Thoracic aorta (tissue), 2 donors: ENCODE measurements at places on chromosomes 3 and 15.

GRCh38 chr15:65055201-65055870 lies 10.1 kb downstream of the SLC51B start:
- DNase-seq, result no peak

- no peak for DNase-seq
Observed at GRCh38 chr3:79161941-79162340, 605.9 kb downstream of the ROBO1 start.

- no peak for DNase-seq
Observed at GRCh38 chr15:99058421-99058870, 46.4 kb upstream of the SYNM start.

DNA sequence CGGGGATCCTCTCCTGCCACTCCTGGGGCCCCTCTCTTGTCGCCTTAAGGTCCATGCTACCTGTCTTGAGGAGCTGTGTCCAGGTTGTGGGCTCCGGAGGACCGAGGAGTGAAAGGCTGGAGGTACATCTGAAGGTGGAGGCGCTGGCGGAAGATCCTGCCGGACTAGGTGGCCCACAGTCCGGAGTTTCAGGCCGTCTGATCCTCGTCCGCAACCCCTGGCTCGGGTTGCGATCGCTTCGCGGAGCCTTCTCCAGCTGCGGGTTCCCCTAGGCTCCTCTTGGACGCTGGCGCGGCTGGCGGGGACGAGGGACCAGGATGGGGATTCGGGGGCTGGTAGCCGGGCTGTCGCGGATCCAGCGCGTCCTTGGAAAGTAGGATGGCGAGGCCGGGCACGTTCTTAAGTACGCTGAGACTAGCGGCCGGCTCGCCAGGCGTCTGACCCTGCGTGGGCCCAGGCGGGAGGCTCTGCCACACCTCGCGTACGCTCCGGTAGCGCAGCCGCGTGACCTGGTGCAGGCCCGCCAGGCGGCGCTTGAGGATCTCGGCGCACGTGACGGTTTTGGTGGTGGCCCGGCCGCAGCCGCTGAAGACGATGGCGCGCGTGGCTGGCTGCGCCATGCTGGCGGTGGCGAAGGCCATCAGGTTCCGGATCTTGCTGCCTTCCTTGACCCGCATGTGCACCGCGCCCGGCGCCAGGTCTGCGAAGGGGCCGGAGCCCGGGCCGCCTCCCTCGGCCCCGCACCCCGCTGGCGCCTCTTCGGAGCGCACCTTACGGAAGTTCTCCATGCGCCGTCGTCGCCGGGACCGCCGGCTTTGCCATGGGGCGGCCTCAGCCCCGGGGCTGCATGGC lies 550 bp downstream of the RPP25 start:
- DNase-seq, result peak; percentile 19

GRCh38 chr3:102215166-102215565 lies 219.6 kb upstream of the ZPLD1 start:
- no peak for DNase-seq

- DNase-seq, result no peak
Observed at GRCh38 chr3:141657516-141657915, 80.6 kb upstream of the RNF7 start.

GRCh38 chr3:33773637-33774036 lies 24.8 kb upstream of the PDCD6IP start:
- no peak for DNase-seq

DNA sequence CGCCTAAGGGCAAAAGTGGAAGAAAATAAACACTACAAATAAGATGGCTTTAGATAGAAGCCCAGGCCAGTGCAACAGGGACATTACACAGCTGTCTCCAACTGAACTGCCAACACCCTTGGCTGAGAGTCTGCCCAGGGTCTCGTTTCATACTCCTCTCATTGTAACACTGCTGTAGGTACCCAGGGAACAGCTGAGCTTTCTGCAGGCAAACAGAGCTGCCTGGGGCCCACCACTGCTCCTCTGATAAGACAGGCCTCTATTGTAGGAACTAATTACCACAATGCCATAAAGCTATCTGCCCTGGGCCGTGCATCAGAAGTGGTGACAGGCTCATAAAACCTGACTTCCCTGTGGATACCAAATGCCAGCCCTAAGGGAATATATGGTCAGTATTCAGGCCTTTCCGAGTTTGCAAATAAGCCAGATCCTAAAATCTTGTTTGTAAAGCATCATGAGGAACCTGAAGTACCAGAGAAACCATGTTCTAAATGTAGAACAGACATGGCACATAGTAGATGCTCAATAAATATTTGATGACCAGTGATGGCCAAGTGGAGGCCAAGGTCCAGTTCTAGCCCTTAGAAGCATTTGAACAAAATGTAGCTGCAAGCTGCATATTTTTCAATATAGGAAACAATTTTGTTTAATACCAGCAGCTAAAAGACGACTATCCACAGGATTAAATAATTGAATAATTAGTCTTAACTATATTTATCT lies 84.3 kb upstream of the NEO1 start:
- DNase-seq, result no peak

GRCh38 chr3:195247086-195247862 lies 23.7 kb downstream of the XXYLT1 start:
- no peak for DNase-seq

DNA sequence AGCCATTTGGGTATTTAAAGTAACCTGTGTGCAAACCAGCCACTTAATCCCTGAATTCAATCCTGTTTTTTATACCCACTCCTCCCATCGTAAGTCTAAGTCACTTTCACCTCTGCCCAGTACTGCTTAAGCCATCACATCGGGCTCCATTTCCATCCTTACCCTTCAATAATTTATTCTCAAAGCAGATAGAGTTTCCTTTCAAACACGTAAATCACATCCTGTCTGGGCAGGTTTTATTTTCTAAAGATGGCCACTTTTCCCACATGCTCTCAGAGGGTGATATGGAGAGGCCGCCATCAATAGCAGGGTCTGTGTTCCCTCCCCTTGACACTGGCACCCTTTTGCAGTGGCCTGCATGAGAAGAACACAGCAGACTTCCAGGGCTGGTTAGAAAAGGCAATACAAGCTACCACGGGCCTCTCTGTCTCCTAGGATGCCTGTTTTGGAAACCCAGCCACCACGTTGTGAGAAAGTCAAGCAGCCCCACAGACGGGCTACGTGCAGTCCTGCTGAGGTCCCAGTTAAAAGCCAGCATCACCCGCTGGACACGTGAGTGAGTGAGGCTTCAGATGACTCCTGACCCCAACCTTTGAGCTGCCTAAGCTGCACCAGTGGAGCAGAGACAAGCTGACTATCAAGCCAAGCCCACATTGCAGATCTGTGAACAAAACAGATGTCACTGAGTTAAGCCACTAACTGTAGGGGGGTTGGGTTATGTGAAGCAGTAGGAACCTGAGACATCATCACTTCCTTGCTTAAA lies 241.8 kb upstream of the SLCO3A1 start:
- DNase-seq, result no peak

- DNase-seq, result no peak
Observed at GRCh38 chr3:169596126-169596525, 67.4 kb downstream of the MECOM start.

DNA sequence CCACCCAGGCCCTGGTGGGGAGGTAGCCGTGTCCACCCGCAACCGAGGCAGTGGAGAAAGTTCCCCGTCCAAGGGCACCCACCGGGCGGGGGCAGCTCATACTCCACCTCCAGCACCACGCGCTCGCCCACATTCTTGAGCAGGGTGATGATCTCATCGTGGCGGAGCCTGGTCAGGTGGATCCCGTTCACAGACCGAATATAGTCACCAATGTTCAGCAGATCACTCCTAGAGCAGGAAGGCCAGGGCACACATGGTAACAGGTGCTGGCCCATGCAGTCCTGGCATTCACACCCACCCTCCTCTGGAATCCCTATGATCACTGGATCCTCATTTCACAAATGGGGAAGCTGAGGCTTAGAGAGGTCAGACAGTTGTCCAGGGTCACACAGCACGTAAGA lies 15.8 kb downstream of the GRIP2 start:
- DNase-seq, result no peak

- no peak for DNase-seq
Observed at GRCh38 chr3:130509008-130509407, 8.0 kb upstream of the COL6A6 start.

DNA sequence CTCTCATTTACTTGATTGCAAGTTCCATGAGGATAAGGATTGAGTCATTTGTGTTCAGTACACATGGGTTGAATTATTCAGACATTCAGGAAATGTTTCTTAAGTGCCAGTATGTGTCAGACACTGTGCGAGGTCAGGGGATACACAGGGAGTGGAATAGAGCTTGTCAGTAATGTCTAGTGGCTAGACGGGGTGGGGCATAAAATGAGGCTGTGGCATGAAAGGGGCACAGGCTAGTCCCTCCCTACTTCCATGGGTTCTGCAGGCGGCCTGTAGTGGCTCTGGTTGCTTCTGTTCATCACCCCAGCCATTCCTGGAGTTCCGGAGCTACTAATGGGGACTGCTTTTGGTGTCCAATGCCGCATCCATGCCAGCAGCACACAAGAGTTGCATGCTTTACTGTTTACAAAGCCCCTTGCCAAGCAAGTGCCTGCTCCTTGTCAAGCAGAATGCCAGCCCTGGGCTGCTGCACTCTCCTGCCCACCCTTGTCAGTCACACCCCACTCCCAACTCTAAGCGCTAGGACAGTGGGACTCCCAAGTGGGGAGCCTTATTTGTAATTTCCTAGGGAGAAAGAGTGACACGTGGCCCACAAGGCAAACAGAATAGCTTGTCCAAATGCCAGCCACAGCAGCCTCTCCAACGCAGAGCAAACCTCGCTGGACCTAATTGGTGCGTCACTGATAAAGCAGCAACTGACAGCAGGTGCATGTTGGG lies 70.8 kb downstream of the RAB11A start:
- no peak for DNase-seq

- no peak for DNase-seq
Observed at GRCh38 chr3:126040386-126040785, 43.5 kb downstream of the SLC41A3 start.

DNA sequence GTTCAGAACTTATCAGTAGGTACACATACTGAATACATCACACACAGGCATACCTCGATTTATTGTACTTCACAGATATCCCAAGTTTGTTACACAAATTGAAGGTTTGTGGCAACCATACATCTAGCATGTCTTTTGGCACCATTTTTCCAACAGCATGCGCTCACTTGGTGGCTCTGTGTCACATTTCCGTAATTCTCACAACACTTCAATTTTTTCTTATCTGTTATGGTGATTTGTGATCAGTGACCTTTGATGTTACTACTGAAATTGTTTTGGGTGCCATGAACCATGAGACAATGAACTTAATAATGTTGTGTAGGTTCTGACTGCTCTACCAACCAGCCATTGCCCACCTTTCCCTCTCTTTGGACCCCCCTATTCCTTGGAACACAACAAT lies 10.8 kb downstream of the PARL start:
- DNase-seq, result no peak

GRCh38 chr3:189467451-189467850 lies 163.7 kb upstream of the TP63 start:
- DNase-seq, result no peak

DNA sequence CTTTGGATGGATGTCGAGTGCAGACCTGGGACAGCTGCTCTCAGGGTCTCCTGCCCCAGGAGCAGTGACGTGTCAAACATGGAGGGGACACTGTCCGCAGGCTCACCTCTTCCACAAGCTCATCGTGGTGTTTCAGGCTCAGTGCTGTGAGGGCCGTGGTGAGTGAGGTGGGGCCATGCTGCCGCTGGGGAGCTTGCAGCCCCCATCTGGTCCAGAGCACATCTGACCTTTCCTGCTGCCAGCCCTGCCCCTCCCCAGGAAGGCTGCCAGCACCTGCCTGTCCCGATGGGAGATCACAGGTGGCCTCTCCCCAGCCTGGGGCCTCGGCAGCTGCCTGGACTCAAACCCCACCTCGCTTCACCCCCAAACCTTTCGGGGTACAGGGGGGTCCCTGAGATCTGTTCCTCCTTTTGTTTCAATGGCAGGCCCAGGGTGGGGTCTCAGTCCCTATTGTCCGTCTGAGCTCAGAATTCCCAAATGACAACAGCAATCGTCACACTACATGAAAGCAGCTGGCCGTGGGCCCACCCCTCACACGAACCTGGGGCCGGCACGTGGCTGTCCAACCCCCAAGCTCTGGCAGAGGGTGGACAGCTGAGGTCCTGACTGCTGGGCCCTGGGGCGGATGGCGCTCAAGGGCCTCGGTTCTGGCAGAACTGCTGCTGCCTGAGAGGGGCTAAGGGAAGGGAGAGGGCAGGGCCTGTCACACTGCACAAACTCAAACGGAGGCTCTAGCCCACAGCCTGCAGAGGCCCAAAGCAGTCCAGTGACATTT lies 65.0 kb upstream of the RPL32 start:
- no peak for DNase-seq

- DNase-seq, result no peak
Observed at GRCh38 chr15:65339416-65339815, 34.9 kb downstream of the RNU5B-1 start.

GRCh38 chr3:180325958-180326357 lies 276.0 kb upstream of the TTC14 start:
- DNase-seq, result no peak

- no peak for DNase-seq
Observed at GRCh38 chr15:49737127-49737526, 116.3 kb downstream of the DTWD1 start.

DNA sequence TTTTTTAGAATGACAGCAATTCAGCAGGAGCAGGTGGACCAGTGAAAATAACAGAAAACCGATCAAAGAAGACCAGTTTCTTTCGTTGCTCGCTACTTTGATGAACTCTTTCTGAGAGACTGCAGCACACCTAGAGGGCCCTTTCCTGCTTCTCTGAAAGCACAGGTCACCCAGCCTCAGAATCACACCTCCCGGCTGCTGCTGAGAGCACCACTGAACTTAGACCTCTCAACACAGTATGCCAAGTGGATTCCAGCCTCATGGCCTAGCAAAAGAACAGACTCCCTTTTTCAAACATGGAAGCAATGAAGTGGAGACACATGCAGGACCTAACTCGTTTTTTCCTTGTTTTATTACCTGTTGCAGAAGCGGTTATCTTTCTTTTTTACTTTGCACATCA lies 13.9 kb upstream of the APH1B start:
- no peak for DNase-seq

GRCh38 chr3:13569201-13569600 lies 20.3 kb downstream of the FBLN2 start:
- DNase-seq, result no peak

DNA sequence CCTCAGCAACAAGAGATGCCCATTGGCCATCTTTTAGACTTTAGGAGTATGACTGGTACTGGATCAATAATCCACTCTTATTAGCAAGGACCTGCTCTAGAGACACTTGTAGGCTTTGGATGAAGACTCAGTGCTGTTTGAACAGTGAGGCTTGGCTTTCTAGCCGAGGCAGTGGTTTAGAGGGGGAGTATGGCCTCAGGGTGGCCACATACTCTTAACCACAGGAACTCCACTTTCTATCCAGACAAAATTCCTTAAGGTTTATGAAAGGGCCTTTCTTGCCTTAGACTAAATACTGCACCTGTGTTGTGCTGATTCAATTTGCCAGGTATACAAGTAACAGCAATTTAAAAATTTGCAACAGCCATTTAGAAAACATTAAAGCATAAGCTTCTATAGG lies 1046.3 kb downstream of the DIPK2A start:
- DNase-seq, result no peak
